ENCODE measurements at places on chromosomes 2 and 18. TPM values are rescaled to one million over a fixed set of nuclear protein-coding genes. Genes with fewer than 3 reads are reported as not detected.

The FHOD3 gene
- 1.2 TPM for polyA plus RNA-seq

The ZNF804A gene
- 0.31 TPM for polyA plus RNA-seq

DNA sequence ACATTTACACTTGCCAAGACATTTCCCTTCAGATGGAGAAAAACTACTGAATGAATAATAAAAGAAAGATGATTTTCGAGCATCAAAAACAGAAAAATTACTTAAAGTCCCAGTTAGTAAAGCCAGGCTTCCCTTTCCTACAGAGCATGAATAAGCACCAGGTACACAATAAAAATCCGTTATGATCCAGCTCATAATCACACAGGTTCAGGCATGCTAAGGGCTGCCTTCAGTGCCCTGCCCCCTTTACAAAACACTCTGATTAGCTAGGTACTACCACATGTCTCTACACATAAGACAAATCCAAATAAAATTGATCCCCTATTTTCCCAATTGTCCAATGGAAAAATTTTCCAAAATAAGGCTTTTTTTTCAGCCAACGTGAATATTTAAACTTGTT is 413.2 kb upstream of the LRATD1 start:
- H3K4me1 ChIP-seq, result no peaks in the 10 kb centered on the region
- DNase-seq, result no peak
- H3K36me3 ChIP-seq, result no peaks in the 10 kb centered on the region
- no peaks in the 10 kb centered on the region for H3K27me3 ChIP-seq

GRCh38 chr18:24049142-24049541 is 34.6 kb downstream of the TTC39C start:
- no peaks in the 10 kb centered on the region for H3K36me3 ChIP-seq
- H3K4me3 ChIP-seq, result no peak overlapping the region
- peaks cover 6% of the 10 kb centered on the region for H3K4me1 ChIP-seq
- H3K27me3 ChIP-seq, result no peaks in the 10 kb centered on the region
- no peak for DNase-seq
- H3K27ac ChIP-seq, result no peak overlapping the region

GRCh38 chr2:120316528-120317179 is 29.3 kb upstream of the INHBB start:
- no peak overlapping the region for H3K4me3 ChIP-seq
- H3K27ac ChIP-seq, result no peak overlapping the region
- no peak for DNase-seq
- H3K4me1 ChIP-seq, result peaks cover 26% of the 10 kb centered on the region
- H3K36me3 ChIP-seq, result no peaks in the 10 kb centered on the region

GRCh38 chr2:70532244-70532935 is 21.2 kb downstream of the TGFA start:
- no peaks in the 10 kb centered on the region for H3K36me3 ChIP-seq
- no peak for DNase-seq
- no peaks in the 10 kb centered on the region for H3K27me3 ChIP-seq
- no peaks in the 10 kb centered on the region for H3K4me1 ChIP-seq

DNA sequence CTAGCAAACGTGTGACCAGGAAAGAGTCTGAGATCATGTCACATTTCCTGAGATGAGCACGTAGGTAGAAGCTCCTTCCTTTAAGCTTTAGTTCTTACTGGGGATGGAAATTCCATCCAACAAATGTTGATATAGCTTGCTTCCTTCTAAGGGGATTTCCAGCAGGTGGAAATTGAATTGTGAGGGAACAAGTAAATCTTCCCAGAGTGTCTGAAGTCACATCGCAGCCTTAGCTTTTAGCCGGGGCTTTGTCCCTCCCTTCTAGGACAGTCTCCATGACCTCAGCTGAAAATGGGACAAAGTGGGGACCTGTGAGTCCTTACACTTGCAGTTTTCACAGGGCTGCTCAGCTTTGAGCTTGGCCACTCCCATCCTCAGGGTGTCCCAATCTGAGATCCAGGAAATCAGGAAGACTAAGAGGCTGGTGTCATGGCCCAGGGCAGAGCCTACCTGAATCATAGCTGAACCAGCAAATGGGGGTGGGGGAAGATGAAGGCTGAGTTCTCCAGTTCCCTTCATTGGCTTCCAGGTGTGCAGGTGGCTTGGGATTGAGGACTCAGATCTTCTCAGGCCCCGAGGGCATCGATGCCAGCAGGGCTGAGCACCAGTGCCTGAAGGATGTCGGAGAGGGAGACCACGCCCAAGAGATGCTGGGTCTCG is 8.3 kb downstream of the PRKAG3 start:
- H3K4me1 ChIP-seq, result no peaks in the 10 kb centered on the region
- H3K27ac ChIP-seq, result no peak overlapping the region
- H3K4me3 ChIP-seq, result no peak overlapping the region
- no peaks in the 10 kb centered on the region for H3K27me3 ChIP-seq
- H3K36me3 ChIP-seq, result peaks cover 4% of the 10 kb centered on the region

DNA sequence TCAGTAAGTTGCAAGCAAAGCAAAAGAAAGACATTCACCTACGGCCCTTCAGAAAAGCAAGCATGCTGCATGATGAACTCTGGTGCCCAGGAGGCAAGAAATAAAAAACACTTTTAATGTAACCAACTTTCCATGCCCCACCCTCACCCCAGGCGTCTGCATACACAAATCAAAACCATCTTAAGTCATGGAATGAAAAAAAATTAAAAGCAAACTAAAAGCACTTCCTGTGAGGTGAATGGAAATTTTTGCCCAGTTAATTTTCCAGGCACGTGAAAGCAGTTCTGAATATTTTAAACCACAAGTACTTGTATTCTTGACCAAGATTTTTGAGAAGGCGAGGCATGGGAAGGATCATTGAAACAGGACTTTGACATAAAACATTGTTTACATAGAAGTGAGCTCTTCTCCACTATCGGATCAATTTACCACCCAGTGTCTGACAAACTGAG is 2.5 kb upstream of the ICOS start:
- no peak for DNase-seq
- H3K27ac ChIP-seq, result no peak overlapping the region
- no peaks in the 10 kb centered on the region for H3K27me3 ChIP-seq

- no peaks in the 10 kb centered on the region for H3K36me3 ChIP-seq
- peak; percentile 85 for DNase-seq
- no peak overlapping the region for H3K4me3 ChIP-seq
Measured at GRCh38 chr2:71934595-71935261, 212.9 kb downstream of the CYP26B1 start.

DNA sequence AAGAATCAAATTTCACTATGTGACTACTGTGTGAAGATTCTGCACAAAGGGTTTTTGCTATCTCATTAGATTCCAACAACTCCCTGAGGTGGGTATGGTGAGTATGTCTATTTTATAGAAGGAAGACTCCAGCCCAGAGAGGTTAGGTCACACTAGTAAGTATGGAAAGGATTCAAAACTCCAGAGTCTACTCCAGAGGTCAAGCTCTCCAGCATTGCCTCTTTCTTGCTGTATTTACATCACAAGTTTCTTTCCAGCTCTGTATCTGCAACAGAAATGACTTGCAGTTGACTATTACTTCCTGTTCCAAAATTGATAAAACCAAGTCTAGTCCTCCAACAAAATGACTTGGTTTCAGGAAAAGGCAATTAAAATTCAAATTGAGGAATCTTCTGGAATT is 2.1 kb downstream of the COL4A4 start:
- no peak overlapping the region for H3K4me3 ChIP-seq
- H3K36me3 ChIP-seq, result no peaks in the 10 kb centered on the region
- no peak for DNase-seq
- H3K27ac ChIP-seq, result no peak overlapping the region

DNA sequence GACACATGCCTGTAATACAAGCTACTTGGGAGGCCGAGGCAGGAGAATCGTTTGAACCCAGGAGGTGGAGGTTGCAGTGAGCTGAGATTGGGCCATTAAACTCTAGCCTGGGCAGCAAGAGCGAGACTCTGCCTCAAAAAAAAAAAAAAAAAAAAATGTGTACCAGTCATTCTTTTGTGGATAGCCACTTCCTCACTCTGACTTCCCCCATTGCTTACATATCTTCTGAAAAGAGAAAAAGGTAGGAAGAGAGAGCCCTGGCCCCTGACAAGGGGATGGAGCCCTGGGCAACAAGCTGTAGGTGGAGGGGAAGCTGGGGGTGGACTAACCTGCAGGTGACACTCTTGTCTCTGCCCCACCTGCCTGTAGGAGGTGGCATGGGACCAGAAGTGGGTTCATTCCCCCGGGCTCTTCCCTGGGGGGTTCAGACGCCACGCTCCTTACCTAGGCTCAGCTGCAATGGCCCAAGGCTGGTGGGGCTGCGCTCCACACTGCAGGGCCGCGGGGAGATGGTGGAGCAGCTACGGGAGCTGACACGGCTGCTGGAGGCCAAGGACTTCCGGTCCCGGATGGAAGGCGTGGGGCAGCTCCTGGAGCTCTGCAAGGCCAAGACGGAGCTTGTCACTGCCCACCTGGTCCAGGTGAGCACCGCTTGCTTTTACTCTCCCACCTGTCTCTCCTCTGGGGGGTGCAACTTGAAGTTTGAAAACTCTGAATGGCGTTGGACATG is 39.1 kb downstream of the PCARE start:
- no peak overlapping the region for H3K4me3 ChIP-seq
- H3K36me3 ChIP-seq, result no peaks in the 10 kb centered on the region
- DNase-seq, result no peak
- peaks cover 27% of the 10 kb centered on the region for H3K4me1 ChIP-seq
- H3K27me3 ChIP-seq, result no peaks in the 10 kb centered on the region

The SLC5A7 gene
- 0.79 TPM for polyA plus RNA-seq

- H3K4me3 ChIP-seq, result no peak overlapping the region
- H3K27ac ChIP-seq, result no peak overlapping the region
- H3K36me3 ChIP-seq, result no peaks in the 10 kb centered on the region
- no peak for DNase-seq
- H3K4me1 ChIP-seq, result no peaks in the 10 kb centered on the region
Measured at GRCh38 chr2:18723219-18723618, 133.8 kb upstream of the NT5C1B start.

The EMILIN2 gene
- 4.8 TPM for polyA plus RNA-seq

The FSIP2 gene
- 4.9 TPM for polyA plus RNA-seq

GRCh38 chr18:69943021-69943420 is 4.7 kb downstream of the CD226 start:
- H3K4me3 ChIP-seq, result no peak overlapping the region
- no peaks in the 10 kb centered on the region for H3K27me3 ChIP-seq
- no peak overlapping the region for H3K27ac ChIP-seq
- no peaks in the 10 kb centered on the region for H3K36me3 ChIP-seq

The DIPK1C gene
- 0.48 TPM for polyA plus RNA-seq

DNA sequence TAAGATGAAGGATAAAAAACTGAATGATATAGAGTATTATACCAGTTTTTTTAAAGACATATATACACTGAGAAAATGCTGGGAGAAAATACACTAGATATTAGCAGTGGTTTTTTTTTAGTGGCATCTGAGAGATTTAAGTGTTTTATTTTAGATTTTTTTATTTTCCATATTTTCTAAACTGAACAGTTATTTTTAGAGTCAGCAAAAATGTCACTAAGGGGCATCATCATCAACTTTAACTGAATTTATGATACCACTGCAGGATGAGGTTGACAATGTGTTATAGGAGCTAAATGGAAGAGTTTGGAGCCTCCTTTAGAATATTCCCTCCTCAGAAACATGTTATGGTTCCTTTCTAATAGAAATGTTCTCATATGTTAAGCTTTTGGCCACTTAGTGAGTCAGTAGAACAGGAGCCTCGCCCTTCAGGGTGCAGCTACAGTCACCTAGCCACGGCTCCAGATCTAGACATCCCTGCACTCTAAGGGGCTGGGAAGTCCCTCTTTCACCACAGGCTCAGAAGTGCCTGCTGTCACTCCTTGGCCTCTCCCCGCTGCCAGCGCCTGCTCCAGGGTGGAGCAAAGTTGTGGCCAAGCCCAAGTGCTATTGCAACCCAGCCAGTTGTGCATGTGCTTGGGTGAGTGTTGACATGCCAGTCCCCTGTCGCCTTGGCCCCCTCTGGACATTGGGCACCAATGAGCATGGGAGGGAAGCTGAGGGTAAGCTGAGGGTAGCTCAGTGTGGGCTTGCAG is 210.7 kb upstream of the RASGRP3 start:
- no peaks in the 10 kb centered on the region for H3K27me3 ChIP-seq
- H3K4me1 ChIP-seq, result peaks cover 12% of the 10 kb centered on the region
- DNase-seq, result no peak
- no peak overlapping the region for H3K4me3 ChIP-seq

DNA sequence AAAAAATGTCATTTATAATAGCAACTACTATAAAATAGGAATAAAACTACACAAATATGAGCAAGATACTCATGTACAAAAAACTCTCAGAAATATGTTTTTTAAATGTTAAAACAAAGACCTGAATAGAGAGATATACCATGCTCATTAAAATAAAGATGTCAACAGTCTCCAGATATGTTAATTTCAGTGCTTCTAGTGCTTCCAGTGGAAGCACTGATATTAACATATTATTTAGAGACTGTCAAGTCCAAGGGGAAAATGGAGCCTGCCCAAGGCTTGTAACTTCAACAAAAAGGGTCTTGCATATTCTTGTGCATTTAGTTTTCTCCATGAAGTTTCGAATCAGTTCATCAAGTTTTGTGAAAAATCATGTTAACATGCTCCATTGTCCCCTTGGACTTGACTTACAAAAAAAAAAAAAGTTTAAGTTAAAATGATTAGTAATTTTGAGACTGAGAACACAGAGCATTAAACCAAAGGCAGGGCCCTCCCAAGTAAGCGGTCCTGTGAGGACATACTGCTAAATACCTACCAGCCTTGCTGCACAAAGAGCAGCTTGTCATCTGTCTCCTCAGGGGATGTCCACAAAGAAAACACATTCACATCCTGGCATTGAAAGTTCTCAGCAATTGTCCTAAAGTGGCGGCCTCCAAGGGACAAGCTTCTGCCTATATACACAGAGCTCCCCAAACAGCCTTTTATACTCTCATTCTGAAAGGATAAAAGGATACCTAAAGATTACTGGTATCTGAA is 501.9 kb upstream of the CHAC2 start:
- no peaks in the 10 kb centered on the region for H3K36me3 ChIP-seq
- H3K27me3 ChIP-seq, result no peaks in the 10 kb centered on the region
- H3K27ac ChIP-seq, result no peak overlapping the region

The KIAA2012 gene
- not detected for polyA plus RNA-seq

- H3K4me3 ChIP-seq, result no peak overlapping the region
- no peaks in the 10 kb centered on the region for H3K27me3 ChIP-seq
- no peaks in the 10 kb centered on the region for H3K4me1 ChIP-seq
- no peaks in the 10 kb centered on the region for H3K36me3 ChIP-seq
- no peak overlapping the region for H3K27ac ChIP-seq
Measured at GRCh38 chr2:79832511-79833234, 319.8 kb downstream of the CTNNA2 start.

DNA sequence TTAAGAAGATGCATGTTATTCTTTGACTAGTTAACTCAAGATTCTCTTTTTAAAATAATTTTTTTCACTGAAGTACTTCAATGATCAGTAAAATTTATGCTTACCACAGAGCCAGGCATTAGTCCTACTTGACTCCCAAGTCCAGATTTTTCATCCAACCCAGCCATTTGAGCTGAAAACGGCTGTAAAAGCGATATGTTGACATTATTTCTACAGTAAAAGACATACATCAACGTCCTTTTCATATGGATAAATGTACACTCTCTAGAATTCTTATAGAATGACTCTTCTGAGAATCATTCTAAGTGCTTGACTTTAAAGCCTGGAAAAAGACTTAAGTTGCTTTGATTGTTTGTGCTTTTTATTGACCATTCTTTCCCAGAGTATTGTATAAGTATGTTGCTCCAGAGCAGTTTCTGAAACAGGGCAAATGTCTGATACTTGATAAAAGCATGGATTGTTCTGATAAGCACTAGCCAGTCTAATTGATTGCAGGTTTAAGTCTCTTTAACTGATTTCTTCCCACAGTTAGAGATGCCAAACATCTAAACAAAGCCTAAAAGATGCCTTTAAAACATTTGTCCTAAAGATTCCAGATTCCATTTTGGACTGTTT is 90.9 kb downstream of the COL5A2 start:
- no peak overlapping the region for H3K27ac ChIP-seq
- H3K27me3 ChIP-seq, result no peaks in the 10 kb centered on the region
- peaks cover 12% of the 10 kb centered on the region for H3K36me3 ChIP-seq
- H3K4me1 ChIP-seq, result peaks cover 20% of the 10 kb centered on the region
- DNase-seq, result no peak
